ENCODE measurements at places on chromosomes 11 and 22.

DNA sequence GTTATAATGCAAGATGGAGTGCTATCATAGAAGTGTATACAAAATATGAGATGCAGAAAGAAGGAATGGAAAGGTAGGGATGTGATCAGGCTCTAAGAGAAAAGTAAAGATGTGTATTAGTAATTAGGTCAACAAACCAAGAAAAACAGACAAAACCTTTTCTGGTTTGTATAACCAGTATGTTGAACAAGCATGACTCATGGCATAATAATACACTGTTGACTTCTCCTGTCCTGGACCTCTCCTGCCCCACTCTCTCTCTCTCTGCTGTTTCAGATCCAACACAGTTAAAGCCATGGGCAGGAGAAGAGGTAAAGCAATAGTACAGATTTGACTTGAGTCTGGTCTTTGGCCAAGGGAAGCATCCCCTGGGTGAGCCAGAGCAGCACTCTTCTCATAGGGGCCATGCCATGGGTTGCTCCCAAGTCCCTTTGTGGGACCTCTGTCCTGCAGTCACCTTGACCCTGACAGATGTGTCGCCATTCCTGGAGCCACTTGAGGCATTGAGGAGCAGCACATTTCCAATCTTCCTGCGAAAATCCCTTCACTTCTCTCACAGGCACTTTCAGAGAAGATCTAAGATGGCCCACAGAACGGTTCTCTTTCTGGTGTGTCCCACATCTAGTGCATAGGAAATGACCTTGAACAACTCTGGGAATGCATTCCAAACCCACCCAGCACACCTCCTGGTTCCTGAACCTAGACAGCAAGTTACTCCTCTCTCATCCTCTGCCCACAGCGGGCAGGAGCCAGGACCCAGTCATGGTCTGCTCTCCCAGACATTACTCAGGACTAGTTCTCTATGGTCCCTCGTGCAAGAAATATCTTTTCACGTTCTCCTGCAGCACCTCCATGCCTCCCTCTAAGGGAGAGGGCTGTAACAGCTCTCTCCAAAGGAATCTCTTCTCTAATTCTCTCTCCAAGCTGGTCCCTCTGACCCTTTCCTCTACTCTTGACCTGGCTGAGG is 58.2 kb upstream of the PRSS23 start:
- DNase-seq, result no peak

GRCh38 chr22:26671317-26672059 is 14.1 kb downstream of the MIAT start:
- DNase-seq, result peak; percentile 84

DNA sequence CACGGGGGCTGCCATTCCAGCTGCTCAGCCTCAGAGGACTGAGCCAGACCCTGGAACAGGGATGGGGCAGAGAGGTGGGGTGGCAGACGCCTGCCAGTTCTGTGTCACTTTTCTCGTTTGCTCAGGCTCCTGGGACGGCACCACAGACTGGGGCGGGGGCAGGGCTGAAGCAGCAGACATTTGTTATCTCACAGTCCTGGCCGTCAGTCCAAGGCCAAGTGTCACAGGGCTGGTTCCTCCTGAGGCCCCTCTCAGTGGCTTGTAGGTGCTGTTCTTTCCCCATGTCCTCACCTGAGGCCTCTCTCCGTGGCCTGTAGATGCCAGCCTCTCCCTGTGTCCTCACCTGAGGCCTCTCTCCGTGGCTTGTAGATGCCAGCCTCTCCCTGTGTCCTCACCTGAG is 24.7 kb downstream of the TPCN2 start:
- no peak for DNase-seq

GRCh38 chr11:85406841-85407240 is 220.3 kb downstream of the DLG2 start:
- DNase-seq, result no peak

DNA sequence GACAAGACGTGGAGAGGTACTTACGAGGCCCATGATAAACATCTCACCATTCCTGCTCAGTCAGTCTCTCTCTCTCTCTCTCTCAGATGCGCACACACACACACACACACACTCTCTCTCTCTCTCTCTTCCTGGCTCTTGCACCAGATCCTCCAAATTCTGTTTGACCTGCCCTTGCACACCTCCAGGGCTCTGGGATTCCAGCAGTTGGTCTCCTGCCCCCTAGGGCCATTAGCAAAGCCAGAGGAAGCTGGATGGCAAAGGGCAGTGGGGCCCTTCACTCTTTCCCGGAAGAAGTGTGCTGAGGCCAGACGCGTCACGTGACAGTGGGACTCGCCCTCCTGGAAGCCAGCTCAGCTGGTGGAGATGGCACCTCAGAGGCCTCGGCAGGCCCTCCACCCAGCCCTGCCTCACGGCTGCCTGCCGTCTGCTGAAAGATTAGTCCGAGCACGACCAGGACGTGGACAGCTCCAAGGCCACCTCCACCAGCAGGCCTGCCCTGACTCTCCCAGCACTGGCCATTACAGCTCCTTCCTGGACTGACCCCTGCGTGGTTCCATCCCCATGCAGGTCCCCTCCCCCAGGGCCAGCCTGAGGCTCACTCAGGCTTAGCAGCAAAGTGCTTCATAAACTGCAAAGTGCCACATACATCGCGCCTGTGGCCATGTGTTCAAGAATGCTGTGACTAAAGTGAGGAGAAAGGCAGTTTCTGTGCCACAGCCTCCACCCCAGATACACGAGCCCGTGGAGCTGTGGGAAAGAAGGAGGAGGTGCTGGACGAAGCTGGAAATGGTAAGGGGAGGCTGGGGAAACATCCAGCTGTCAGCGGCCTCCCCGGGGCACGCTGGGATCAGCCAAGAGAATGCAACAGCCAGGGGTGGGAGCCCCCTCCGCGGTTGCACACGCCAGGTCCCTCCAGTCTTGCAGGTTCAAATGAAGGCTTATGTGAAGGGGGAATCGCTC is 3.7 kb downstream of the PDGFB start:
- peak; percentile 74 for DNase-seq

DNA sequence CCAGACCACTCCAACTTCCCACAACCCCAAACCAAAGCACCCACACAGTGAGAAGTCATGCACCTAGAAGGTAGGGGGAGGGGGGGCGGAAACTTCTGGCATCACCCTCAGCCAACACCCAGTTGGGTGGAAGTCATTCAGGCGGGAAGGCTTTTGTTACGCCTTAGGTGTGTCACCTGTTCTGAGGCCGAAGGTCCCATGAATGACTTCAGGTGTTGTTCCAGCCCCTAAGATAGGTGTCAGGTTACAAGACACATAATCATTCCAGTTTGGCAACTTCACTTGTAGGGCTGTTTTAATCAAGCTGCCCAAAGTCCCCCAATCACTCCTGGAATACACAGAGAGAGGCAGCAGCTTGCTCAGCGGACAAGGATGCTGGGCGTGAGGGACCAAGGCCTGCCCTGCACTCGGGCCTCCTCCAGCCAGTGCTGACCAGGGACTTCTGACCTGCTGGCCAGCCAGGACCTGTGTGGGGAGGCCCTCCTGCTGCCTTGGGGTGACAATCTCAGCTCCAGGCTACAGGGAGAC is at the start of gene TMPRSS4:
Gene TMPRSS4, plus strand, starts transcription at position 325 of the 528 bp plus-strand sequence. CDS start 225 bp downstream, outside the sequence.
- no peak for DNase-seq

DNA sequence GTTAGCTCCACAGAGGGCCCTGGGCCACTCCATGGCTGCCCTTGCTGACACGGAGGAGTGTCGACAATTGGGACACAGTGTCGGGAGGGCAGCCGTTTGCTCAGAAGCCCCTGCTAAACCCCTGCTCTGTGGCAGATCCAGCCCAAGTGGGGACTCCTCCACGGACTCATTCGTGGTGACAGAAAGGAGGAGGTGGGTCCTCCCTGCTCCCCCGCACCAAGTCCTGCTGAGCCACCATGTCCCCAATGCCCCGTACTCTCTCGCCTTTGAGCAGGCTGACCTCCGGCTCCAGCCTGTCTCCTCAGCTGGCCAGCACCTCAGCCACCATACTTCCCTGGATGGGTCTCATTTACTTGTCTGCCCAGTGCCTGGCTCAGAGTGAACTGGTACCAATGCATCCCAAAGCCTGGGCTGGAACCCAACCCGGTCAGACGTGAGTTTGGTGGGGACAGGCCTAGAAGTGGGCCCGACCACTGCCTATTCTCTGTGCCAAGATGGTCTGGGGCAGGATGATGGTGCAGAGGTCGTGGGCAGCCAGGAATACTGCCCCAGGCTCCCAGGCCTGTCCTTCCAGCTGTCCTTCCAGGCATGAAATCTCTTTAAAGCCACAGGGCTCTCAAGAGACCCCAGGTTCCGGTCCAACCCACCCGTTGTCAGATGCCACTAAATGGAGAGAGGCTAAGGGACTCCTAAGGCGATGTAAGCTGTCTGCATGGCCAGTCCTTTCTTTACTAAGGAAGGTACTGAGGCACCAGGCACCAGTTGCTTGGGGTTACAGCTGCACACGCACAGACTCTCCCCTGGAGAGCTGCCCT is 4.3 kb downstream of the CBX6 start:
- no peak for DNase-seq

DNA sequence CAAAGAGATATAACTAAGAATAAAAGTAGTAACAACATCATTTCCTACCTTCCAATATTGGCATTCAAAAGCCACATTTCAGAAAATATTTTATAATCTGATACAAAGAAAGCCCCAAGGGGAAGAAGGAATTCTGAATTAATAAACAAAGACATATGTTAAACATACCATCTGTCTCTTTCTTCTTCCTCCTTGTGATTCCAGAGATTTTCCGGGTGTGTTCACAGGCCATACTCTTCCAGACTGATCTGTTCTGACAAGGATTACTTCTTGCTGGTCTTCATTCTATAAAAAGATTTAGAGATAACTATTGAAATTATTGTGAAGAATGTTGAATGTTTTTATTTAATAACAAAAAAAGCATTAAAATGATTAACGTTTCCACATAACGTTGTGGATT is 65.0 kb downstream of the CWF19L2 start:
- DNase-seq, result no peak

Measured in activated CD4-positive, alpha-beta T cell treated with anti-CD3 and anti-CD28 coated beads for 36 hours (primary cell).